CD4-positive, alpha-beta T cell treated with Interleukin-15 for 4 hours (primary cell): ENCODE measurements at places on chromosomes 5 and 9.

GRCh38 chr5:166786889-166787288 lies 1504.6 kb upstream of the WWC1 start:
- DNase-seq = no peak

GRCh38 chr5:51345106-51345505 lies 38.1 kb upstream of the ISL1 start:
- DNase-seq = no peak

DNA sequence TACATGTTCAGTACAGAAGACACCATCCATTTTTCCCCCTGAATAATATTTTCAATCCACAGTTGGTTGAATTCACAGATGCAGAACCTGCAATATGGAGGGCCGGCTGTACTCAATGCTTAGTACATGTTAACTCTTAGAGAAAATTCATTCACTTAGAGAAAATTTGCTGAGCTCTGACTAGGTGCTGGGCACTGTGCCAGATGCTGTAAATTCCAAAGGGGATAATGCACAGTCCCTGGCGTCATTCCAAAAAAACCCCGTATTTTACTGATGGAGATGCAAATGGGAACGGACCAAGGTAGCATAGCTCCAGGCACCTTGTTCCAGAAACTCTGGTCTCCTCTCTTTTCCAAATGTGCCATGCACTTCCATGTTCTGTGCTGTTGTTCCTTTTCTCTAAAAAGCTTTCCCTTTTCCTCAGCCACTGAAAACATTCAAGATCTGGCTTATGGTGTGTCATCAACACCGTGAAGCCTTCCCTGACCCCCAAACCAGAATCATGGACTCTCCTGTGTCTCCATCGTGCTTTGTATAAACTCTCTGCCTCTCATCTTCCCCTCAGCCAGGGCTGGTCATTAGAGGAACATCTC lies 55.7 kb upstream of the COL15A1 start:
- no peak for DNase-seq

GRCh38 chr9:99222416-99223270 lies 561 bp downstream of the SEC61B start:
- DNase-seq = peak; percentile 2

- peak; percentile 48 for DNase-seq
These were observed 24.3 kb downstream of the CPLX2 start for GRCh38 chr5:175895686-175896102.

DNA sequence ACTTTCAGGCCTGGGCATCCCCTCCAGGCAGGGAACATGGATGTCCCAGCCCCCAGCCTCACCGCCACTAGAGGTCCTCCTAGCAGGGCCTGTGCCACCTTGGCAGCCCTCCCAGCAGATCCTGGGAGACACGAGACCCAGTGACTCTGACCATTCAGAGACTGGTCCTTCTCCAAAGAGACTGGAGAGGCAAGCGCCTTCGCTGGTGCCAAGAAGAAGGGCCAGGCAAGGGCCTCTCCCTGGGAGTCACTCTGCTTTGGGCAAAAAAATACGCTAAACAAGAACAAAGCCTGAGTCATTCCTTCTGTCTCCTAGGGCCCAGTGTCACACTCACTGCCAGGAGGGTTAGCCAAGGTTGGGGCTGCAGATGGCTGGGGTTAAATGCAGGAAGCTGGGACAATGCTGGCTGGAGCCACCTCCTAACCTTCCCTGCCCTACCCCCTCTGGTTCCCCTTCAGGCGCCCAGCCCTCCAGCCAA lies 35.3 kb upstream of the SMIM23 start:
- DNase-seq = no peak

DNA sequence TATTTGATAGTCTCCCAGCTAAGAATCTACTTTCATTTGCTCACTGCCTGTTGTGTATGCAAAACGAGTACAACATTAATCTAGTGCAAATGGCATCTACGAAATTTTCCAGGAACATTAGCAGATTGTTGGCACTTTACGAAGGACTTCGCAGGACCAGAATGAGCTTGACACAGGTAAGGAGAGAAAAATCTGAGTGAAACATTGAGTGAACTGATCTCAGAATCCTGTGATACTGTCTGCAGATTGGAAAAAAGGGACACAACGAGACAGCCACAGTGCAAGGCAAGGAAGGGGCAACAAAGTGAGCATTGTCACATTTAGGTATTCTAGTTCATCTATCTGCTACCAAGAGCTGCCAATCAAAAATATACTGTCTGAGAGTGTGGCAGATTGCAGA lies 350.5 kb downstream of the ZNF608 start:
- DNase-seq = no peak
